ENCODE measurements at places on chromosomes 7 and 10.

GRCh38 chr10:118102121-118102520, 55.4 kb upstream of the RAB11FIP2 start:
- DNase-seq = no peak

- DNase-seq = no peak
Measured at GRCh38 chr7:41170466-41170865, 532.4 kb downstream of the INHBA start.

- no peak for DNase-seq
Measured at GRCh38 chr10:20916976-20917375, 19.9 kb upstream of the NEBL start.

DNA sequence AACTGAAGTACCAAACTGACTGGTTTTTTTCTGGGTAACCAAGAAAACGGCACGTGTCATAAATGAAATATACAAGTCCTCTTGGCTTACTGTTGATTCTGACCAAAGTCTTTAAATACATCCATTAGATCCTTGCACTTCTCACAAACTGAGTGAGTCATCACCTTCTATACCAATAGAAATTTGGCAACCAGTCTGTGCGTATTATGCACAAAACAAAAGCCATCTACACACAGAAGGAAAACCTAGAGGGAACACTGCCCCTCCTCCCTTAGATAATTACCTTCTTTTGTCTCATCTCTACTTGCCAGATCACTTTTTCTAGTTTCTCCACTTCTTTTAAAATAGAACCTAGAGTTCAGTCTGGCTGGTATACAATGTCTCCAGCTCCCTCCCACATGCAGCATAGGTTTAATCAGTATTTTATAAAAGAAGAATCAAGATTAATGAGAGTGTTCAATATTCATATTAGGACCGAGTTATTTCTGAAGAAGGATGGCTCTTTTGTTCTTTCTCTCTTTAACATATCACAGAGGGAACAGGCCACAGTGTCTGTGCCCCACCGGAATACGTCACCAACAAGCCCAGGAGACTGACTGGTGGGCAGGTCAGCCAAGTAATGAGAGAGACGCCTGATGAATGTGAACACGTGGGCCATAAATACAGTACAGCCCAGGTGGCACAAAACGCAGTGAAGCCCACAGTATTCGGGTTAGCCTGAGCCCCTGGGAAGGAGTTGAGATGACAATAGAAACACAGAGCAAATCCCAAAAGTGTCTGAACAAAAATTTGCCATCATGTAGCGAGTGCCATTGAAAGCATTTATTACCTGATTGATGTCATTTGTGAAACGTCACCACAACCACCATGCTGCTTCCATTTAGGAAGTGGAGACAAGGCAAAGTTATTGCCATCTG, 91.3 kb downstream of the KIAA1549 start:
- DNase-seq = no peak

DNA sequence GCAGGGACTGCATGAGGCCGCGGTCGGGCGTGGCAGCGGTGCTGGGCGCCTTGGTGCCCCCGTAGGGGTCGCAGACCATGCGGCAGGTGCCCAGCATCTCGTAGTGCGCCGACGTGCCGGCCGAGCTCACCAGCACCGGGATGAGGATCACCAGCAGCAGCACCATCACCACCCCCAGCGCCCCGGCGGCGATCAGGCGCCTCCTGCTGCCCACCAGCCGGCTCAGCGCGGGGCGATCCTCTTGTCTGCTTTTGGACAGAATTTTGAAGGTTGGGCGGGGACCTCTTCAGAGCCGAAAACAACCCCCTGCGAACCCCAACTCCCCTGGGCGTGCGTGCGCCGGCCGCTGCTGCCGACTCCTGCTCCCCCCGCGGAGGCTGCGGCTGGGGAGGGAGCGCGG, 779 bp downstream of the C1QL3 start:
- no peak for DNase-seq

GRCh38 chr10:49356181-49356580, 39.7 kb downstream of the DRGX start:
- DNase-seq = no peak

DNA sequence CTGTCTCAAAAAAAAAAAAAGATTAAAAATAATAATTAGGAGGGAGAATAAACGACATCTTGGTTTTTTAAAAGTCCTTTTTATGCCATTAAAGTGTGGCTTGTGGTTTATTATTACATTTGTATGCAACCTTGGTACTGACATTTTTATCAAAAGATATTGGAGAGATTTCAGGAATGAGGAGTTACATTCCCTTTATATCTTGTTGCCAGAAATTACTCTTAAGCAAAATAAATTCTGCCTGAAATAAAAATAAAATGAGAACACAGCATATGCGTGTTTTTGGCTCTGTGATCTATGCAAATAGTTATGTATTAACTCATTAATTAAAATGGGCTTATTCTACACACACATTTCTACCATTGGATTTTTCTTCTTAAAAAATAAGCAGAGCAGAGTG, 202.4 kb downstream of the BICC1 start:
- no peak for DNase-seq

GRCh38 chr7:38448584-38449234, 175.3 kb upstream of the TARP start:
- DNase-seq = no peak

DNA sequence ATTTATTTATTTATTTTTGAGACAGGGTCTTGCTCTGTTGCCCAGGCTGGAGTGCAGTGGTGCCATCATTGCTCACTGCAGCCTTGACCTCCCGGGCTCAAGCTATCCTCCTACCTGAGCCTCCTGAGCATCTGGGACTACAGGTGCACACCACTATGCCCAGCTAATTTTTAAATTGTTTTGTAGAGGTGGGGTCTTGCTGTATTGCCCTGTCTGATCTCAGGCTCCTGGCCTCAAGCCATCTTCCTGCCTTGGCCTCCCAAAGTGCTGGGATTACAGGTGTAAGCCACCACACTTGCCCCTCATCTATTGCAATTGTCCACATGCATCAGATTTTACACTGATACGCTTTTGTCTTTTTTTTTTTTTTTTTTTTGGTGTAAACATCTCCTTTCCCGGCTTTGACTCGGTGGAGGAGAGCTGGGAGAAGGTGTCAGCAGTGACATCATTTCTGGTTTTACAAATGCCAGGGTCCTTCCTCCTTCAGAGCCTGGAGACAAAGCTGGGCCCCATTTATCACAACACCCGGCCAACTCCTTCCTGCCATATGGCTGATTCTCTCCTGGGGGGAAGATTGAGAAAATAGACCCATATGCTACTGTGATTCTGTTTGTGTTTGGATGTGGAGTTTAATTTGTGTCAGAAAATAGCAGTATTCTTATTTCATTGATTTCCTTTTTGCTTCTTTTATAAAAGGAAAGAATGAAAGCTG, 61.3 kb downstream of the GALNT17 start:
- DNase-seq = no peak

DNA sequence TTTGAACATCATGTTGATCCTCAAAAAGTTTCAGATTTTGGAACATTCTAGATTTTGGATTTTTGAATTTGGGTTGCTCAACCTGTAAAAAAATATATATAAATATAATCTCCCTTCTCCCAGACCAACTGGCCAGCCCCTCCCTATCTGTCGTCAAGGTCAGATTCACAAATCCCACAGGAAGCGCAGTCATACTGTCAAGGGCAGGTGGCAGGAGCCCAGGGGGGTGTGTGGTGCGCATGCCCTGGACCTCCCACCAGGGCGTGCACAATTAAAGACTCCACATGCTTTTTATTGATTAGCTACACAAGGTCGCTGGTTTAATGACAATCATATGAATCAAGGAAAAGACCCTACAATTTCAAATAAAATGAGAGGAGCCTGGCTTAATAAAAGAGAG, 77.0 kb upstream of the EEPD1 start:
- DNase-seq = no peak

GRCh38 chr7:875051-875450, 1.3 kb upstream of the GET4 start:
- DNase-seq = no peak

DNA sequence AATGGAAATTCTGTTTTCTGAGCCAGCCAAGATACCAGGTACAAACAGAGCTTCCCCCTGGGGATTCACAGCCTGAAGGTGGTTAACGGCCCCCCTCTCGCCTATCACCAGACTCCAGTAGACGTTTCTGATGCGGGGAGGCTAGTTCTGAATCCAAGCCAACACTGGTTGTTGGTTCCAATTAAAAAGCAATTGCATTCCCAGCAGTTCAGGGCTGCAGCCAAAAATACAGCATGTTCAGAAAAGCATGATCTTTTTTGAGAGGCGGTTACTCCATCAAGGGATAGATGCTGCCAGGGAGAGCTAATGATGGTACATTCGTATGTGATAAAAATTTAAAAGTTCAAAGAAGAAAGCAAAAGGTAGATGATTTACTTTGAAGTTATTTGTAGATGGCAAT, 481.0 kb downstream of the GALNT17 start:
- no peak for DNase-seq

DNA sequence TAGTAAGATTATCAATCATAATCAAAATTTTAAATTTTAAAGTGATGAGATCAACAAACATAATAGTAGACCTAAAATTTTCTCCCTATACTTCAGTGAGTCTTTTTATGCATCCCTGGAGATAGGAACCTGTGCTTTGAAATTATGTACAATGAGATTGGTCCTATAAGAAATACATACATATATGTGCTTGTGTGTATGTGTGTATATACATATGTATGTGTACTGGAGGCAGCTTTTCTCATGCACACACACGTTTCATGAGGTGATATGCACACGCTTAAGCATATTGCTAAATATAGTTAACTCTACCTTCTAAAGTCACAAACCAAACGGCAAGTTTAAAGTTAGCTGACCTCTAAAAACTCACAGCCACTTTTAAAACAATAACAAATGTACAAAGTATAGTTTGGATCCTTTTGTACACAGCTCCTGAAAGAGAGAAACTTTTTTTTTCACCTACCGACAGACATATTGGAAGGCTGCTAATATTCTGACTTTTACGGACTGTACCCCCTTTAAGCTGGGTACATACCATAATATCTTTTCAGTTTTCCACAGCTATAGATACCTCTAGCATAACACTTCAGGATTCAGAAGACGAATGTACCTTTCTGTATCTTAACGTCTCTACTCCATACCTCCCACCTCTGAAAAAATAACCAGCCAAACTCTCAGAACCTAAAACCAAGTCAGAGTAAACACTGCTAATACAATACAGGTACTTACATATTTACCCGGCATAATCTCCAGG, 3.3 kb downstream of the ITGB1 start:
- DNase-seq = no peak

DNA sequence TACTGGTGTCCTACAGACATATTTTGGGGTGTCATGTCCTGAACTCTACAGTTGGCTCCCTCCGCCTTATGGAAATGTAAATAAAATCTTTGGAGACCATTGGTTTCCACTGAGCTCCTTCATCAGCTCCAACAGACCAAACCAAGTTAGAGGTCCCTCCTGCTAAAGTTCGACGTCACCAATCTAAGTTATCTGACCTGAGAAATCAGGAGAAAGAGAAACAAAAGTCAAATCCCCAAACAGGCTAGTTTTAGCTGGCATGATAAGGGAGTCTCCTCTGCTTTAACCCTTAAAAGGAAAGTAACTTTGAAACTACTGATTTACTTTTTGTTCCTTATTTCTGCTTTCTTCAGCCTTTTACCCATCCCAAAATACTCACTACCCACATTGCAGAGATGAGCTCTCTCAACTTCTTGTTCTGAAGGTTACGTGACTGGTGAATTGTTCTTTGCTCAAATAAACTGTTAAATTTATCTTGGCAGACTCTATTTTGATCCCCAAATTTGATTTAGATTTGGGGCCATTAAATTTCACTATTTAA, 39.9 kb downstream of the AVL9 start:
- DNase-seq = no peak

GRCh38 chr7:123979876-123980275, 53.0 kb downstream of the TMEM229A start:
- no peak for DNase-seq

GRCh38 chr10:104324221-104324686, 14.0 kb downstream of the ITPRIP start:
- DNase-seq = no peak

DNA sequence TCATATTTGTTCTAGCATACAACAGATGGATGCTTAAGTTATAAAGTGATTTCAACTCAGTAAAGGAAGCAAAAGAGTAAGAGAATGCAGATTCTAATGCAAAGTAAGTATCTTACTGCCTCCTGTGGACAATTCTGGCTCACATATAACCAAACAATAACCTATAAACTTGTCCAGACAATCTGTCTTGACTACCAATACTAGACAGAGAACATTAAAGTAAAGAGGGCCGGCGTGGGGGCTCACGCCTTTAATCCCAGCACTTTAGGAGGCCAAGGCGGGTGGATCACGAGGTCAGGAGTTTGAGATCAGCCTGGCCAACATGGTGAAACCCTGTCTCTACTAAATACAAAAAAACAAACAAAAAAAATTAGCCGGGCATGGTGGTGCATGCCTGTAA, 329.3 kb downstream of the CACNA2D1 start:
- no peak for DNase-seq

- no peak for DNase-seq
Measured at GRCh38 chr7:156818133-156818532, 74.8 kb downstream of the LMBR1 start.

DNA sequence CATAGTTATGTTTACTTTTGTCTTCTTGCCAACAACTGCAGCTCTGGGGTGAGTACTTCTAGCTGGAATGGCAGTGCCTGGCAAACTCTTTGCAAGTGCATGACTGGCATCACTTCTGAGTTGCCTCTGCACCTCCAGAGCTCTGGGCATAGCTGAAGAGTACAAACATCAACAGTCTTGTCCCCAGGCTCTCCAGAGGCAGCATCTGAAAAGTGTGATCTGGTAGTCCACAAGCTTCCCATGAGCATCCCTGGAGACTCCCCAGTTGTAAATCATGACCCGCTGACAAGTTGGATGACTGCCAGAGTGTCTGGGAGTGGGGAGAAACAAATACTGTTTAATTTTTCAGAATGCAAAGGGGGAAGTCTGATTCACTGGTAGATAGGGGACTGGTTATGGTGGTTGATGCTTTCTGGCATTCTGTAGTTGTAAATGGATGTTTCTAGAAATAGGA, 138.9 kb upstream of the CDK13 start:
- DNase-seq = no peak

DNA sequence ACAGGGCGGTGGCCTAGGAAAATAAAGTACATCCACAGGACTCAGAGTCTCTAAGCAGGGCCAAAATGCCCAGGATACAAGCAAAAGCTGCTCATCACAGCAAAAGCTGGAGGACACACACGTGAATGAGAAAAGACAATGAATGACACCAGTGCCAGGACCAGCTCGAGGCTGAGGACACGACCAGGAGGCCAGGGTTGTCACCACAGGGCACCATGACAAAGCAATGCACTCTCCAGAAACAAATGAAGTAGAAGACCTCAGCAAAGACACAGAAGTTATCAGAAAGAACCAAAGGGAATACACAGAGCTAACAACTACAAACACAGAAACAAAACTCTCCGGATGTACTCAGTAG, 92.1 kb downstream of the FOXL3 start:
- DNase-seq = no peak

DNA sequence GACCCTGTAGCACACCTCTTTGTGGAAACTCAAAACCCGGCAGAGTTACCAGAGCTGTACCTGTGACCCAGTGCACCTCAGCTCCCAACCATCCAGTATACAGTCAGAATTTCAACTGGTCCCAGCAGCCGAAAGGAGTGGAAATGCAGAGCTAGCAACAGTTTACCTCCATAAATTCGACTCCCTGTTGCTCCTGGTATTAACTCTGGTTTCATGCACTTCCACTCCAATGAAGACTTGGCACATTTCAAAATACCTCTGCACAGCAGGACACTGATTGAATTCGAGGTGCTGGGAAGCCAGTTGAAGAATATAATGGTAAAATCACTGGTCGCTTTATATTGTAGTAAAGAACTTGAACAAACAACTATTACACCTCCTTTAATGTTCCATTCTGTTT, 17.9 kb upstream of the TIAL1 start:
- DNase-seq = no peak

All from T-helper 1 cell (primary cell).